ENCODE measurements at places on chromosomes 2 and 18.

- DNase-seq: no peak
These were observed 187.1 kb downstream of the GULP1 start for GRCh38 chr2:188478724-188479123.

GRCh38 chr2:18788592-18788991 lies 199.2 kb upstream of the NT5C1B start:
- no peak for DNase-seq

GRCh38 chr2:231925303-231926179 lies 655 bp downstream of the NPPC start:
- DNase-seq: peak; percentile 84

- no peak for DNase-seq
These were observed 106.7 kb downstream of the DYSF start for GRCh38 chr2:71559828-71560637.

DNA sequence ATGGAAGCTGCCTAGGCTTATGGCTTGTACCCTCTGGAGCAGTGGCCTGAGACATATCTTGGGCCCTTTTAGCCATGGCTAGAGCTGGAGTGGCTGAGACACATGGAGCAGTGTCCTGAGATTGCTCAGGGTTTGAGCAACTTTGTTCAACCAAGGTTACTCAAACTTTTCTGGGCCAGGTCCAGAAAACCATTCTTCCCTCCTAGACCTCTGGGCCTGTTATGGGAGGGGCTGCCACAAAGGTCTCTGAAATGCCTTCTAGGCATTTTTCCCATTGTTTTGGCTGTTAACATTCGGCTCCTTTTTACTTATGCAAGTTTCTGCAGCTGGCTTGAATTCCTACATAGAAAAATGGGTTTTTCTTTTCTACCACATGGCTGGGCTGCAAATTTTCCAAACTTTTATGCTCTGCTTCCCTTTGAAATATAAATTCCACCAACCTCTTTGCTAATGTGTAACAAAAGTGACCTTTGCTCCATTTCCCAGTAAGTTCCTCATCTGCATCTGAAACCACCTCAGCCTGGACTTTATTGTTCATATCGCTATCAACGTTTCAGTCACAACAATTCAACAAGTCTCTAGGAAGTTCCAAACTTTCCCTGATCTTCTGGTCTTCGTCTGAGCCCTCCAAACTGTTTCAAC lies 84.9 kb upstream of the MAP4K3 start:
- DNase-seq: no peak

DNA sequence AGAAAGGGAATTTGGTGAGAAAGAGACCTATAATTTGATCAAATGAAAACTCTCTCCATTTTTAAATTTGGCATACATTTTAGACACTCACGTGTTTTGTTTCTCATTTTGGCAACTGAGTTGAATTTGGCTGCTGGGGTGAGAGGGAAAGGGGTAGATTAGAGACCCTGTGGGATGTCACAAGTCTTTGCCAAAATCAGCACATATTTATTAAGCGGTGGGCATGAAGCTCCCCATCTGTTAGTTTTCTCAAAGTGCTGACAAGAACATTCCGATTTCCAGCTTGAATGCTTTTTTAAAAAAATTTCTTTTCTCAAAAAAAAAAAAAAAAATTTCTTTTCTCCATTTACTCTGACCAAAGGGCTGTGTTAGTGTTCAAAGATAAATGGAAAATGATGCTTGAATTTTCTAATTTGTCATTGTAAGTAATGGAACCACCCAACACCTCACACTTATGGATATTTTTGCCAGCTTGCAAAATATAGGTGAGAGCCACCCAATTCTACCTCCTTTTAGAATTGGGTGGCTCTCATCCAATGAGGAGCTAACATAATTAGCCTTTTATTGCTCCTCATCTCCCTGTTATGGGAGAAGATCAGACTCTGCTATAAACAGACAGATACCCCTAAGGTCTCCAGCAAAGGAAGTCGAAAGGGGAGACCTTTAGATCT lies 222.9 kb upstream of the FN1 start:
- no peak for DNase-seq

DNA sequence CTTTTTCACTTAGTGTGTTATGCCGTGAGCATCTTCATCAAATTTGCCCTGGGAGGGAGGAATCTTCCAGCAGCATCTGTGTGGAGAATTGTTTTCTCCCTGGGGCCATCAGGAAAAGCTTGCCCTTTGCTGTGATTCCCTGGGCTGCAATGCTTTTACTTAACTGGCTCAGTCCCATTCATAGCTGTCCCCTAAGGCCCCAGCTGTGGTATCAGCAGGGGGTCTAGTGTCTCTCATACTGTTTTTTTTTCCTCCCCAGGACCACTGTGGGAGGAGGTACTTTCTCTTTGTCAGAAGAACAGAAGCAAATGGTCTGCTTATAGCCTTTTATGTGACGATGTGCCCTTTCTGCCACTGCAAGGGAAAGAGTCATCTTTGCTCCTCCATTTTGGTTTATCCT lies 176.8 kb upstream of the CELF4 start:
- DNase-seq: no peak

- DNase-seq: no peak
These were observed 6.9 kb downstream of the CREG2 start for GRCh38 chr2:101380376-101380775.

- no peak for DNase-seq
These were observed 110.0 kb downstream of the KCNE4 start for GRCh38 chr2:223161873-223162458.
